ENCODE measurements at places on chromosomes 2 and 18.

GRCh38 chr18:35122586-35123224 is 81.5 kb downstream of the MAPRE2 start:
- DNase-seq, result no peak

- no peak for DNase-seq
Measured at GRCh38 chr2:221060376-221060775, 511.7 kb downstream of the EPHA4 start.

- no peak for DNase-seq
Measured at GRCh38 chr2:69237070-69237670, 149.9 kb downstream of the GFPT1 start.

- no peak for DNase-seq
Measured at GRCh38 chr18:60812921-60813320, 440.3 kb upstream of the MC4R start.

- no peak for DNase-seq
Measured at GRCh38 chr18:73514449-73514848, 633.2 kb downstream of the FBXO15 start.

DNA sequence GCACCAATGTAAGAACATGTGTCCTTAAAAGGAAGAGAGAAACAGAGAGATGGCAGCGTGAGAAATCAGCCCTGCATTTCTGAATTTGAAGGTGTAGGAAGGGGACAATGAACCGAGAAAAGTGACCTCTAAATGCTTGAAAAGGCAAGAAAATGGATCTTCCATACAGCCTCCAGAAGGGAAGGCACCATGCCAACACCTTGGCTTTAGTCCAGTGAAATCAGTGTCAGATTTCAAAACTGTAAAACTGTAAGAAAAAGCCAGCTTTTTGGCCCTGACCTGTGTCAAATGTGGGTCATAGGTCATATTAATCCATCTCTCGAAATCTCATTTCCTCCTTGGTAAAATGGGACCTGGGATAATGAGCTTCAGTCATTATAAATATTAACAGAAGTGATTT is 762.3 kb downstream of the DCDC2C start:
- DNase-seq, result no peak

DNA sequence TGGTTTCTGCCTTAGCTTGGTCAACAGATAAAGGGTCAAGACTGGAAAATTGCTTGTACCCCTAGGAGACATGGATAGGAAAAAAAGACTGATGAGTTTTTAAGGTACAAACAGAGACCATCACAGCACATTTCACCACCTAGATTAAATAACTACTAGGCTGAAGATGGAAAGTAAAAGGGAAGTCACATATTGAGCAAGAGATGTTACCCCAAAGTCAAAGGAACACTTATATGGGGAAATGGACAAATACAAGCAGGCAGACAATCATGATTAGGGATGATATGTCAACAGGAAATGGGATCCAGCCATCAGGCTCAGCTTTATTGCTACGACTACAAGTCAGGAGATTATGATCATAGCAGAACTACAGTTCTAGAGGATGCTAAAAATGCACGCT is 1643.1 kb upstream of the CELF4 start:
- DNase-seq, result no peak

DNA sequence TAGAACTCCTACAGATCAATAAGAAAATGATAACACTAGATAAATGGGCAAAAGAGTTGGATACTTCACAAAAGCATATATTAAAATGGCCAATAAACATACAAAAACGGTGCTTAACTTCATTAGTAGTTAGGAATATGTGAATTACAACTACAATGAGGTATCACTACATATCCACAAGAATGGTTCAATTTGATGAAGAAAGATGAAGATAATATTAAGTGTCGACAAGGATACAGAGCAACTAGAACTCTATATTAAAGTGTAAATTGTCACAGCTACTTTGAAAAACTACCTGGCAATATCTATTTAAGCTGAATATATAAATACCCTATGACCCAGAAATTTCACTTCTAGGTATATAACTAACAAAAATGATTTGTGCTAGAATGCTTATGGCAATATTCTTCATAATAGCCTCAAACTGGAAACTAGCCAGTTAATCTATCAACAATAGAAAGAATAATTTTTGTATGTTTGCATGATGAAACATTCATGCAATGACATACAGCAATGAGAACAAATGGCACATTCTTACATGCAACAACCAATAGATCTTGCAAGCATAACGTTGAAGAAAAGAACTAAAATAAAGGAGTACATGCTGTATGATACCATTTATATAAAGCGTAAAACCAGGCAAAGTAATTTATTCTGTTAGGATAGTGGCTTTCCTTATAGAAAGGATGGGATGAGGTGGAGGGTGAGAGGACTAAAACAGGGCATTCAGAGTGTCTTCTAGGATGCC is 290.2 kb upstream of the SESTD1 start:
- DNase-seq, result no peak

DNA sequence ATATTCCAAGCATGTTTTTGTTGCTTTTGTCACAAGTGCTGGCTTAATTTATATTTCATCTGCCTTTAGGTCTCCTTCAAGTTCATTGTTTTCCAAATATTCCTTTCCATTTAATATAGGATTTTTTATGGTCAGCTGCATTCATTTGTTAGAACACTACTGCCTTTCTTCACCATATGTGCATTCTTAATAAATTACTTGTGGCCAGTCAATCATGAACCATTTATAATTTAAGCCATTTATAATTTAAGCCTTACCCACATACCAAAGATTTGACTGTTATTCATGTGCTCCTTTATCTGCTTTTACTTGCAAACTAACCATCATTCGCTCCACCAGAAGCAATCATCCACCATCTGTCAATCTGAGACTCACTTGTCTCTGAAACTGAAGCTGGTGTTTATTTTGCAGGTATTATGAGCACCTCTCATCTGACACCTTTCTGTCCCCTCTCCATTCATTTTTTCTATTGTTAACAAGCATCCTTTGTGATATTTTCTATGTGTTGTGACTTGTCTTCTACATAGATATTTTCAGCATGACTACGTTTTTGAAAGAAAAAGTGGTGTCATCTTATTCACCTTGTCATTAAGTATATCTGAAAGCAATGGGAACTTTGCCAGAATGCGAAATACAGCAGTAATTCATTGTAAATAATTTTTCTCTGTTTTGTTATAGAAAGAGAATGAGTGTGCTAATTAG is 786.8 kb downstream of the KCNJ3 start:
- peak; percentile 2 for DNase-seq

GRCh38 chr2:19051203-19051831 is 307.1 kb downstream of the OSR1 start:
- DNase-seq, result no peak

DNA sequence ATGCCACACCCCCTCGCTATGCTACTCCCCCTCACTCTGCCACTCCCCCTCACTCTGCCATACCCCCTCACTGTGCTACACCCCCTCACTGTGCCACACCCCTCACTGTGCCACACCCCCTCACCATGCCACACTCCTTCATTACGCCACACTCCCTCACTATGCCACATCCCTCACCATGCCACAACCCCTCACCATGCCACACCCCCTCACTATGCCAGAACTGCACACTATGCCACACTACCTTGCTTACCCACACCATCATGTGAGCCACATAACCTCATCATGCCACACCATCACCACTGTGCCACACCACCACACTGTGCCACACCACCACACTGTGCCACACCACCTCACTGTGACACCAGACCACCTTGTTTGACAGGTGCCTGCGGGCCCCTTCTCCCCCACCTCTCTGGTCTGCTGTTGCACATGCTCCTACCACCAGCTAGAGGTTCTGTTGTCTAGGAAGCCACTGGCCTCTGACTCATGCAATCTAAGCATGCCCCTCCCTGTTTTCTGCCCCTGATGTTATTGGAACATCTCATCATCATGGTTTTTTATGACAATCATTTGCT is 22.0 kb downstream of the MARCHF4 start:
- no peak for DNase-seq

DNA sequence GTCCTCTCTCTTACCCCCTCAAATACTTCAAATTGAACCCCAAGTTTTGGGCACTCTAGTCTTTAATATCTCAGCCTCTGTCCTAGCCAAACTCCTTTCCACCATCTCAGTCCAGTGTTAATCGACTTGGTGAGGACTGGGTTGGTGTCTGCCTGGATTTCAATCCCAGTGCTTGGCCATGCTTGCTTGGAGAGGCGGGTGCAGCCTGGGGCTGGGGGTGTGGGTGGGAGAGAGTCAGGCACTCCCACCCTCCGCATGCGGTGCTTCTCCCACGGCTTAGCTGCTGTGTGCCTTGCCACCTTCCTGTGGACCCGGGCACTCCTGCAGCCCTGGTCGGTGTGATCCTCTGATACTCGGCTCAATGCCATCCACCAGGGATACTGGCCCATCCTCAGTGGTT is 220.8 kb upstream of the HDAC4 start:
- no peak for DNase-seq

GRCh38 chr2:4357121-4357520 is 653.7 kb downstream of the DCDC2C start:
- DNase-seq, result no peak

GRCh38 chr18:80200171-80200931 is 47.0 kb downstream of the PARD6G start:
- no peak for DNase-seq

DNA sequence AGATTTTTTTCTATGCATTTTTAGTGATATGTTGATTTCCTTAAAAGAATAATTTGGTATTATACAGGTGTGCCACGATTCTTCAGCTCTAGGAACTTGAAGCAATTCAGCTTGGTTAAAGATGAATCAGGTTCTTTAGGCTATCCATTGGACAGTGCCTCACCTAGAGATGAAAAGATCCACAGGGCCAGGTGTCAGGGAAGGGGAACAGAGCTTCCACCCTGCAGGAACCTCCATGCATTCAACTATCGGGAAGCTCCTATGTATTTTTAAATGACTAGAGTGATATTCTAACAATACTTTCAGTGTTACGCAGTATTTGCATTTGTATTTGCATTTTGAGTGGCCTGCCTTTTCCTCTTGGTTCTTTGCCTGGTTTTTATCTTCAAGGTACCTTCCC is 40.2 kb downstream of the PKP4 start:
- no peak for DNase-seq

DNA sequence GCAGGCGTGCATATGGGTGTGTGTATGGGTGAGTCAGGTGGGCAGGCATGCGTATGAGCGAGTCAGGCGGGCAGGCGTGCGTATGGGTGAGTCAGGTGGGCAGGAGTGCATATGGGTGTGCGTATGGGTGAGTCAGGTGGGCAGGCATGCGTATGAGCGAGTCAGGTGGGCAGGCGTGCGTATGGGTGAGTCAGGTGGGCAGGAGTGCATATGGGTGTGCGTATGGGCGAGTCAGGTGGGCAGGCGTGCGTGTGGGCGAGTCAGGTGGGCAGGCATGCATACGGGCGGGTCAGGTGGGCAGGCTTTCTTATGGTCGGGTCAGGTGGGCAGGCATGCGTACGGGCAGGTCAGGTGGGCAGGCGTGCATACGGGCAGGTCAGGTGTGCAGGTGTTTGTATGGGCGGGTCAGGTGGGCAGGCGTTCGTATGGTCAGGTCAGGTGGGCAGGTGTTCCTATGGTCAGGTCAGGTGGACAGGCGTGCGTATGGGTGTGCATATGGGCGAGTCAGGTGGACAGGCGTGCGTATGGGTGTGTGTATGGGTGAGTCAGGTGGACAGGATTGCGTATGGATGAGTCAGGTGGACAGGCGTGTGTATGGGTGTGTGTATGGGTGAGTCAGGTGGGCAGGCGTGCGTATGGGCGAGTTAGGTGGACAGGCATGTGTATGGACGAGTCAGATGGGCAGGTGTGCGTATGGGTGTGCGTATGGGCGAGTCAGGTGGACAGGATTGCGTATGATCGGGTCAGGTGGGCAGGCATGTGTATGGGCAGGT is 28.7 kb upstream of the KLF11 start:
- no peak for DNase-seq

DNA sequence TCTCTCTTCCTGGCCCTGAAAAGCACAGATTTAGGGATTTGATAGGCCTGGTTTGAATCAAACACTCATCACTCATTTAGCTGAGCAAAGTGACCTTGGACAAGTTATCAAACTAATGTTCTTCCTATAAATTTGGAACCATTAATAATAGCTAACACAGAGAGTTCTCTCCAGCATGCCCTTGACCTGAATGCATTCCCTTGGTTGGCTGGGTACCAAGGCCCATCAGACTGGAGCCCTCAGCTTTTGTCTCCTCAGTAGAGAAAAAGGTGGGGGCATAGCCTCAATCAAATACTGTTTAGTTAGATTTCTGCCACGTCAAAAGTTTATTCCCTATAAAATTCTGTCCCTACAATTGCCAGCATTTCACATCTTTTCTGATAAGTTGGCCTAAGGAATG is 13.8 kb upstream of the MRPL19 start:
- DNase-seq, result no peak

GRCh38 chr2:222318026-222318711 is 19.4 kb upstream of the PAX3 start:
- peak; percentile 46 for DNase-seq

DNA sequence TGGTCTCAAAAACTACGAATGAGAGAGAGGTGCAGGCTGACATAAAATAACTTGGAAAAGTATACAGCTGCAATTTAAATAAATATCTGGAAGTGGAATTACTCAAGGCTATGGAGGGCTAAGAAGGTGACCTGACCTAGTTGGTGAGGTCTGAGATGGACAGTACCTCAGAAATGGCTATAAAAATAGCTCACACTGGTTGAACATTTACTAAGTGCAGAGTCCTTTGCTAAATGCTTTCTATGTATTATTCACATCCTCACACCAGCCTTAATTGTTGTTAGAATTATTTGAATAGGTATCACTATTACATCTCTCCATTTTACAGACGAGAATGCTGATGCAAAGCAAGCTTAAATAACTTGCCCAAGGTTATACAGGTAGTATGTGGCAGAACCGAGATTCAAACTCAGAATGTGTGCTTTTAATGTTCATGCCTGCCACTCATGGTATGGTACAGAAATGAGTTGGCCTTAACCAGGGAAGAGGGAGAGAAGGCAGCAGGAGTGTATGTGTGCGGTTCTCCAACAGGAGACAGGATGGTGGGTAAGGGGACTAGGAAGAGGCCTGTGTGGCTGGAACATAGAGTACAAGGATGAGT is 37.4 kb downstream of the MRPL44 start:
- no peak for DNase-seq

- DNase-seq, result no peak
Measured at GRCh38 chr2:111184725-111185310, 64.1 kb downstream of the BCL2L11 start.

DNA sequence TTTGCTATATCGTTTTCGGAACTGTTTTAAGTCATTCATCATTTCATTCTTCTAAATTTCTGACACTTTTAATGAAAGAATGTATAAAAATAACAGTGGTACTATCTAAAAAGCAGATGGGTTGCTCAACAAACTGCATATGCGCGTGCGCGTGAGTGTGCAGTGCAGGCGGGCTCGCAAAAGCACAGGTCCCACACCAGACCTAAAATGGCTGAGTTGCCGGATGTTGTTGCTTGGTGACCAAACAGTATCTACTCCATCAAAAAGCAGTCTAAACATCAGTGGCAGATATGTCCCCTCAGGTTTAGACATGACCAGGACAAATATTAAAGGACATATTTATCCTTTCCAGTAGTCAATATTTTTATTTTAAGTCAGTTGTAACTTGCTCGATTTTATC is 5.1 kb downstream of the NOL4 start:
- no peak for DNase-seq

- peak; percentile 72 for DNase-seq
Measured at GRCh38 chr18:57959278-57959677, 84.7 kb upstream of the NEDD4L start.

Data from COLO829 (cell line).